ENCODE measurements at places on chromosomes 13 and 19.

- DNase-seq, result no peak
Measured at GRCh38 chr19:815079-815774, 6.5 kb downstream of the PLPPR3 start.

- no peak for DNase-seq
Measured at GRCh38 chr13:28495538-28496187, 735 bp upstream of the FLT1 start.

GRCh38 chr13:114067886-114068651 lies 64.4 kb downstream of the RASA3 start:
- no peak for DNase-seq

DNA sequence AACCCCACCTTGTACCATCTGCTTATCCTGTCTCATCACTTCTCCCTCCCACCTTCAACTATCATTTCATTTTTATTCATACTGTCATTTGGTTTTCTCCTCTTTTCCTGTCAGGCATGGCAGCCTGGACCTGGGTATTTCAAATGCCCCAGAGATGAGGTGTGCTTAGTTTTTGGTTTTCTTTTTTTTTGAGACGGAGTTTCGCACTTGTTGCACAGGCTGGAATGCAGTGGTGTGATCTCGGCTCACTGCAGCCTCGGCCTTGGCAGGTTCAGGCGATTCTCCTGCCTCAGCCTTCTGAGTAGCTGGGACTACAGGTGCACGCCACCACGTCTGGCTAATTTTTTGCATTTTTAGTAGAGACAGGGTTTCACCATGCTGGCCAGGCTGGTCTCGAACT lies 5.8 kb downstream of the PDS5B start:
- no peak for DNase-seq

DNA sequence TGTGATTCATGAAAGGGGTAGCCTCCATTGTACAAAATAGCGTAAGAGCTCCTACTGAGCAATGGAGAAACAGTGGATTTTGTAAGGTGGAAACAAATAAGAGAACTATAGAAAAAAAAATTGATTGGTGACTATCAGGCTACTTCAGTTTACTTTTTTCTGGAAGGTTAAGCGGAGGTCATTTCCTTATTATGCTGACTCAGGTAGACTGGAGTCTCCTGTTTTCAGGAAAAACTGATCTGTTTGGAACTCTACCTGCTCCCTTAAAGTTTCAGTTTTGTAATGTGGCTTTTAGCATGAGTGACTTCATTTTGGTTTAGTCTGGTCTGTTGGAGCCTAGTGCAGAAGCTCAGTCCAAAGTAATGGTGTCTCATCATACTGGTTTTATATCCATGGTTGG lies 3.4 kb downstream of the ZNF607 start:
- DNase-seq, result no peak

- DNase-seq, result peak; percentile 60
Measured at GRCh38 chr19:934865-935479, 9.1 kb downstream of the ARID3A start.

DNA sequence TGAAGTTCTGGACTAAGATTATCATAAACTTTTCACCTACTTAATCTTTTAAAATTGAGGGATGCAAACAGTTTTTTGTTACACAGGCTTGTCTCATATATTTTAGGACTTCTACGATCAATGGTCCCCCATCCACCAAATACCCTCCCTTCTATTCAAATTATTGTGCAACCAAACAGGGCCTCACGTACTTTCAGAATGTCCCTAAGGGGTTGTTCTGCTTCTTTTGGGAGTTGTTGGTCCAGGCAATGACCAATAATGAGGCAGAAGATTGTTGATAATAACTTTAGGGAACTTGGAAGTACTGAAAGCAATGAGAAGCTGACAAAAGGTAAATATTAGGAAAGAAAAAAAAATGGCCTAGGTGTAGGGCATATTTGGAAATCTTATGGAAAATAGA lies 2.9 kb downstream of the DNAJC15 start:
- DNase-seq, result no peak

DNA sequence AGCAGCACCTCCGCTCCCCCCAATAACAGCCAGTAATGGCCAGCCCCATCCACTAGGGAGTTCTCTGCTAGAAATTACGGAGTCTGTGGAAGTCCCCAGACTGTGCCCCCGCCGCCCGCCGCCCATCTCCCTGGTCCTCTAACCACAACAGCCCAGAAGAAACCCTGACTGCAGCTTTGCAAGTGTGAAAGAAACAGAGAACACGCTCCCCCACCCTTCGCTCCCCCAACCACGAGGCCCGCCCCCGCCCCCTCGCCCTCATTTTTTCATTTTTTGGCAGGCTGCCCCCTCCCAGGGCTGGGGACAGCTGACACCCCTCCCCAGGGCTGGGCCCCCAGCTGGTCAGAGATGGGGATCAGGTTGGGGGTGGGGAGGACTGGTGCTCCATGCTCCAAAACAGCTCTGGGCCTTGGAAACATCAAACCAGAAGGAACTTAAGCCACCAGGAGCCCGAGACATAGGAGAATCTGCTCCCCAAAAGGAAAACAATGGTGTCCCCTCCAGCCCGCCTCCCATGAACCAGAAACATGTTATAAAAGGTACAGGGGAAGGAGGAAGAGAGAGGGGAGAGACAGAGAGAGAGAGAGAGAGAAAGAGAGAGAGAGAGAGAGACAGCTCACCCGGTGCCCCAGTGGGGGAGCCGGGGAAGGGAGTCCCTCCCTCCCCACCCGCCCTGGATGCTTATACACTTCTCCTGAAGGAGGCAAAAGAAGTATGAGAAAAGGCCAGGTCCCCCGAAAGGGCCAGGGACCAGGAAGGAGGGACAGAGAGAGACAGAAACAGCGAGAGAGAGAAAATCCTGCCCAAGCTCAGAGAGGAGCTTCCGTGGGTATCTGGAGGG lies 29.8 kb upstream of the ASF1B start:
- no peak for DNase-seq

DNA sequence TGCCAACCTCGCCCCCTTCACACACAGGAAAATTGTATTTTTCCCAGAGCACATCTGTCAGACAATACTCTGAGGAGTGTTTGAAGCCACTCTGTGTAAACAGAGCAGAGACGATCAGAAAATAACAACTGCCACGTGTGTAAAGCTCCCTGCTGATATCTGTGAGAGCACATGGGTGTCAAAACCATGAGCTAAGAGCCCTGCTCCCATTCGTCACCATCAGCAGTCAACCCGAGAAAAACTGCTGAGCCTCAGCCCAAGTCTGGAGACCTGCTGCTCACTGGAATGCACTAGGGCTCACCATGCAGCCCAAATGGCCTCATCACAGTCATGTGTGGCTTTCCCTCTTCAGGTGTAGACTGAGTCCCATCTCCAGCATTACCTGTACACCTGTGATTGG lies 304.1 kb downstream of the FGF14 start:
- no peak for DNase-seq

DNA sequence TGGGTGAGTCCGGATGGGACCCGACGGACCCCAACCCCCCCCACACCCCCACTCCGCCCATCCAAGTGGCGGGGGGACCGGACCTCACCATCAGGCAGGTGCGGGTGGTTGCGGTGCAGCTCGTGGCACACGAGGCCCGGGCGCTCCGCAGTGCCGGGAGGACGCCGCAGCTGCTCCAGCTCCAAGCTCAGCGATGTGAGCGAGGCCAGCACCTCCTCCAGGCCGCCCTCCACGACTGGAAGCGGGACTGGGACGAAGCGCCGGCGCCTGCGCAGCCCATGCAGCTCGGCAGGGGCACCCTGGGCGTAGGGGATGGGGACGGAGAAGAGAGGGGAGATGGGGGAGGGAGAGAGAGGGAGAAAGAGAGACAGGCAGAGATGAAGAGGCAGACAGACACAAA lies 30.1 kb upstream of the OLFM2 start:
- DNase-seq, result no peak

DNA sequence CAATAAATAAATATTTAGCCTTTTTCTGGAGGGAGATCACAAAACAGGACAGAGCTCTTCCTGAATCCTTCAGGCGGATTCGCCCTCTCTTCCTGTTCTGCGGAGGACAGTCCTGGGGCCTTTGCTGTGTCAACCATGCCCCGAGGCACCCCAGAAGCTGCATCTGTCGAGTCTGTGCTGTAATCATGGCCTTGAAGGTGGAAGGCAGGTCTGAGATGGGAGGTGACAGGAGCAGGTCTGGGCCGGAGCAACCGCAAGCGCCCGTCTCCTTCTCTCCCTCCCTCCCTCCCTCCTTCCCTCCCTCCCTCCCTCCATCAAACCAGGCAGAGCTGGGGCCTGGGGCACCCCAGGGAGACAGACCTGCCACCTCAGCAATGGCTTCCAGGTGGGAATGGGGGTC lies 4.6 kb upstream of the FXYD3 start:
- DNase-seq, result no peak

DNA sequence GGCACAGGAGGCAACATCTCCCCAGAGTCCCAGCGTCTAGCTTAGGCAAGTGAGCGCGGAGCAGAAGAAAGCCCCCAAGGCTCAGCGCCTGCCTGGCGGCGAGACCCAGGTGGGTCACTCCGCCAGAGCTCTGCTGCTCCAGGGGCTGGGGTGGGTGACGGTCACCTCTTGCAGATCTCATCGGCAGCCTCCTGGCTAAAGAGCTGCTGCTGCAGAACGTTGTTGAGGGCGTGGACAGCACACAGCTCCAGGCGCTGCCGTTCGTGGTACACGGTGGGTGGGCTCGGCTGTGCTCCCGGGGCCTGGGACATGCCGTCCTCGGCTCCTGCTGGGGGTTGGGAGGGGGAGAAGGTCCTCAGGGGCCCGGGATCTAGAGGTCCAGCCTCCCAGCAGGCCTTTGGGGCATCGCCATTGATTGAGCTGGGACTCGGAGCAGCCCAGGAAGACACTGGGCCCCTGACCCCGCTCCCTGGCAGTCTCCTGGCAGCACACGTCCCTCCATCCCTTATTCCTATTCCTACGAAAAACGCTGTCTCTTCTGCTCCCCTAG lies 795 bp downstream of the JOSD2 start:
- DNase-seq, result peak; percentile 40

- DNase-seq, result no peak
Measured at GRCh38 chr13:110503979-110504499, 57.5 kb downstream of the RAB20 start.

- no peak for DNase-seq
Measured at GRCh38 chr19:43595605-43595998, 332 bp downstream of the IRGQ start.

GRCh38 chr19:54506079-54506478 lies 3.4 kb downstream of the LAIR2 start:
- no peak for DNase-seq

DNA sequence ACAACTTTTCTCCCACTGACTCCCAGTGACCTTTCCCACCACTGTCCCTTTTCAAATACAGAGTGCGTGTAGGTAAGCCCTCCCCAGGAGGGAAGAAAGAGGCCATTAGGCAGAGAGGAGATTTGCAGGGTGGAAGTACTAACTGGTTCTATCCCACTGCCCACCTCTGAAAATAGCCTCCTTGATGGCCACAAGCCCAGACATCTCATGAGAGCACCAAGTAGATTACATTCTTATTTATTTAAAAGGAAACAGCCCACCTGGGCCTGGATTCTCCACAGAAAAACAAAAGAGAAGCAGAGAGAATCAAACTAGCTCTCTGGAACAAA lies 445.3 kb downstream of the FOXO1 start:
- DNase-seq, result no peak

DNA sequence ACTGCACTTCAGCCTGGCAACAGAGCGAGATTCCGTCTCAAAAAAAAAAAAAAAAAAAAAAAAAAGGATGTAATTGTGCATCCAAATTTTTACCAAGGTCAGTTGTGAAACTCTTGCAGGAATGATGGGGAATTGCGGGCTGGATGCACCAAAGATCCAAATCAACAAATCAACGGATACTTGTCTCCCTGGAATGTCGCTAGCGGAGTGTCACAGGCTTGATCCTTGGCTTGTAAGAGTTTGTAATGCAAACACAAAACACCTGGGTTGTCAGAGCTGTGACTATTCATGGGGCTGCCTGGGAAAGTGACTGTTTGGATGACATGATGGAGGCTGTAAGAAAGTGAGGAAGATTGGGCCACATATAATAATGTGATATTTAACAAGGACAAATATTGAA lies 4.2 kb downstream of the KANK3 start:
- no peak for DNase-seq

- DNase-seq, result no peak
Measured at GRCh38 chr19:1611353-1611752, 6.1 kb upstream of the UQCR11 start.

- DNase-seq, result peak; percentile 81
Measured at GRCh38 chr19:12090807-12091206, 26.3 kb downstream of the ZNF844 start.

DNA sequence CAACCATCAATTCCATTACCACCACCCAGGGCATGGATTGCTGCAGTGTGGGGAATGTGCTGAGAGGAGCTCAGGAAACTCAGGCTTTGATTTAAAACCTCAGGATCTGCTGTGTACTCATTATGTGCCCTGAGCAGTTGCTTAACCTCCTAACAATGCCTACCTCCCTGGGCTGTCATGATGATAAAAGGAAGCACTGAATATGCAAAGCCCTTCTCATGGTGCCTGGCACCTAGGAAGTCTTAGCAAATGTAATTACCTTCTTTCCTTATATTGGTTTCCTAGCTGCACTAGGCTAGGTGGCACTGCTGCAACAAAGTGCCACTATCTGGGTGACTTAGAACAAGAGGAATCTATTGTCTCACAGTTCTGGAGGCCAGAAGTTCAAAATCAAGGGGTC lies 62.2 kb downstream of the KCTD12 start:
- no peak for DNase-seq

DNA sequence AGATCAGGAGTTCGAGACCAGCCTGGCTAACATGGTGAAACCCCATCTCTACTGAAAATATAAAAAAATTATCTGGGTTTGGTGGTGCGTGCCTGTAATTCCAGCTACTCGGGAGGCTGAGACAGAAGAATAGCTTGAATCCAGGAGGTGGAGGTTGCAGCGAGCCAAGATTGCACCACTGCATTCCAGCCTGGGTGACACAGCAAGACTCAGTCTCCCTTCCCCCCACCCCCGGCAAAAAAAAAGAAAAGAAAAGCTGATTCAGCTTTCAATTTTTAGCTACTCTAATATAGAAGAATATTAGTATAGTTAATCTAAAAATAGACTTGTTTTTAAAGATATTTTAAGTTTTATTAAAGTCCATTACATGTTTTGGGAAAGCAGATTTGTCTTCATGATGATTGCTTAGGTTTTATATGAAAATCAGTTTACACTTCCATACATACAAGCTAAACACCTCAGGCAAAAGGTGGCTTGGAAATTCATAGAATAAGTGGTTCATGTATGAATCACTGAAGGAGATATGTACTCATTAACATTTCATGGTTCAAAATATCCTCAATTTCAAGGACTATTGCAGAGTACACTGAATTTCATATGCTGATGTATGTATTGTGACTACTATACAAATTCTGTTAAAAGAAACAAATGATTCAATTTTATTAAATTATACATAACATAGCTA lies 165.2 kb downstream of the TDRD3 start:
- no peak for DNase-seq

DNA sequence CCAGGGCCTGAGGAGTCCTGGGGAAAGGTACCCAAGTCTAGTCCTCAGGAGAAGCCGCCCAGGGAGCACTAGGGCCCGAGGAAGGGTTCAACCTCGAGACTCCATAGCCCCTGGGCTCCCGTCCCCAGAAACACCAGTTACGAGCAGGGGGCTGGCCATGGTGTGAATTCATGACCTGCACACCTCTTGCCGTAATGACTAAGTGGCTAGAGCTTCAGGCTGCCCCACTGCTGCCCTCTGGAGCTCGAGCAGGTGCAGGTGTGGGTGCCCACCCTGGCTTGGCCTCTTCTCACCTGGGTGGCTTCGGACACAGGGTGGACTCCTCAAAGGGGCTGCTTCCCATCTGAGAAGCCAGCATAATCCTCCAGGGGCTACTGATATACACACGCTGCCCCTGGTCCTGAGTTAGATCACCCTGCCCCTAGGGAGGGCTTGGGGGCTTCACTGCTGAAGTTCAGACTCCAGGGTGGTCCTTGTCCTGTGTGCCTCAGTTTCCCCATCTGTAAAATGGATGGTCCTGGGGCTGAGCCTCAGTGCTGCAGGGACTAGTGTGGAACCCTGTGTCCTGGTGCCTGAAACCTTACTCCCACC lies 13.6 kb downstream of the SPC24 start:
- DNase-seq, result no peak
